ENCODE measurements at places on chromosomes 12 and 14.

DNA sequence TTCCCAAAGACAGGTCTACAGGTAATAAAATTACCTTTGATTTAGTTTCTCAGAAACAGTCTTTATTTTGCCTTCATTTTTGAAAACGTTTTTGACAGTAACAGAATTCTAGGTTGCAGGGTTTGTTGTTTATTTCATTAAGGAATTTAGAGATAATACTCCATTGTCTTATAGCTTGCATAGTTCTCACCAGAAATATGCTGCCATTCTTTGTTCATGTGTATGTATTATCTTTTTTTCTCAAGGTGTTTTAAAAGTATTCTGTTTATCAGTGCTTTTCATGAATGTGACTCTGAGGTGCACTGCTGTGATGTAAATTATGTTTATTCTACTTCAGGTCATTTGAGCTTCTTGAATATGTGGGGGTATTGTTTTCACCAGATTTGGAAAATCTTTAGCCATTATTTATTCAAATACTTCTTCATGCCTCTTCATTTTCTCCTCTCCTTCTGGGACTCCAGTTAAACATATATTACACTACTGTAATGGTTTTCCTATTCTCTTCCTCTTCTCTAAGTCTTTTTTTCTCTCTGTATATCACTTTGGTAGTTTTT lies 32.7 kb downstream of the ZNF605 start:
- DNase-seq: no peak

GRCh38 chr12:97452230-97452629 lies 10.4 kb upstream of the RMST start:
- DNase-seq: no peak

GRCh38 chr12:41304526-41304925 lies 116.4 kb downstream of the PDZRN4 start:
- no peak for DNase-seq

DNA sequence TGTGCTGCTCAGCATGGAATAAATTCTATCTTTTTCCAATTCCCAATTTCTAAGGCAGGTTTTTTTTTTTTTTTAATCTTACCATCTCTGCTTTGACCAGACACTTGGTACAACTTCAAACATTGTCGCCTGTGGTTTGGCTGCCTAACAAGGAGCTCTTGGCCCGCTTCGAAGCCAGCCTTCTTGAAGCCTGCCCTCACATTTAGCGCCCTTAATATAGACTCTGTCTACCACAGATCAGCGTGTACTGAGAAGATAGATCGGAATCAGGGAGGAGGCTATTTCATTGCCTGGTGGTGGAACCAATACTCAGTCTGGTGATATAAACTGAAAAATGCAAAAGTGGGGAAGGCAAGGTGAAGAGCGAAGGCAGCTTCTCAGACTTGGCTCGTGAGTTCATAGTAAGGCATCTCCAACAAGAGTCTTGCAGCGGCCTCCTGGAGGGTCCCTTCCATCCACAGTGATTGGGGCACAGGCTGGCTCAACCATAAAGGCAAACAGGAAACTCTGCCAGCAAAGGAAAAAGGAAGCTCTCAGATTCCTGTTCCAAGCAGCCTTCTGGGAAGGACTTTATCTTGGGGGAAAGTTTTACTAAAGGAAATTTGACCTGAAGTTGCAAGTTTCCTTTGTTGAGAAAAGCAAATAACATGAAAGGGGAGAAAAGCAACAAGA lies 103.2 kb upstream of the BCL2L14 start:
- peak; percentile 53 for DNase-seq

DNA sequence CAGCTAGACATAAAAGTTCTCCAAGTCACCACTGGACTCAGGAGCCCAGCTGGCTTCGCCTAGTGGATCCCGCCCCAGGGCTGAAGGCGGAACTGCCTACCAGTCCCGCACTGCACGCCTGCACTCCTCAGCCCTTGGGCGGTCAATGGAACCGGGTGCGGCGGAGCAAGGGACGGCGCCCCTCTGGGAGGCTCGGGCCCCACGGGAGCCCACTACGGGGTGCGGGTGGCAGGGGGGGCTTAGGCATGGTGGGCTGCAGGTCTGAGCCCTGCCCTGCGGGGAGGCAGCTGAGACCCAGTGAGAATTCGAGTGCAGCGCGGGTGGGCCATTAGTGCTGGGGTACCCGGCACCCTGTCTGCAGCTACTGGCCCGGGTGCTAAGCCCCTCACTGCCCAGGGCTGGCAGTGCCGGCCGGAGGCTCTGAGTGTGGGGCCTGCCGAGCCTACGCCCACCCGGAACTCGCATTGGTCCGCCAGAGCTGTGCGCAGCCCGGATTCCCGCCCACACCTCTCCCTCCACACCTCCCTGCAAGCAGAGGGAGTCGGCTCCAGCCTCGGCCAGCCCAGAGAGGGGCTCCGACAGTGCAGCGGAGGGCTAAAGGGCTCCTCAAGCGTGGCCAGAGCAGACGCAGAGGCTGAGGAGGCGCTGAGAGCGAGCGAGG lies 11.4 kb upstream of the G2E3 start:
- no peak for DNase-seq

DNA sequence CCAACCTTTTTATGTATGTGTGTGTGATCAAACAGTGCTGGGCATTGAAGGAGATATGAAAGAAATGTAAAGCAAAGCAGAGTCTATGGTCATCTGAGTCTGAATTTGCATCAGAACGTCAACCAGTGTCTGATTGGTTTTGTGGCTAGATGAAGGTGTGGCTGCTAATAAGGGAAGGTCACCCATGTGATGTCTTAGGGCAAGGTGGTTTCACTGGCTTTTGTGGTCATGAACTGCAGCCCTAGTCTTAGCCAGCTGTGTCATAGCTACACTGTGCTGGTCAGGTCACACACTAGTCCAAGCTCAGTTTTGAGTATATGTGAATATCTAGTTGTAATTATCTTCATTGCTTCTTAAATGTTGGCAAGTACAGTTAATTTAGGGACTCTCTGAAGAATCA lies 105.8 kb downstream of the TGFB3 start:
- DNase-seq: no peak

All from astrocyte (in vitro differentiated cells and primary cell).